ENCODE measurements at places on chromosomes 3 and 15.

DNA sequence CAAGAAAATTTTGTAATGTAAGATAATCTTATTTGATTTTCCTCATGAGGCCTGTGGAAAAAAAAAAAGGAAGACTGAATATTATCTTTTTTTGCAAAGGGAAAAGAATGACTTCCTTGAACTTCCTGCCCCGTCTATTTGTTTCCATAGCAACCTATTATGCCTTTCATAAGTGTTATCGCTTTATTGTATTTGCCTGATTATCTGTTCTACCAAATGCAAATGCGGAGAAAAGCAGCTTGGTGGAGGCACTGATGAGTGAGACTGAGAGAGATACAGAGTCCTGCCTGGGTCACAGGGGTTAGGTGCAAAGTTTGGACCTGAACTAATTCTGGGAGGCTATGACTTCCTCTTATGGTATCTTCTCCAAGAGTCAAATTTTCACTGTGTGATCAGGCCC, 334.0 kb upstream of the KCNMB2 start:
- no peak for DNase-seq

DNA sequence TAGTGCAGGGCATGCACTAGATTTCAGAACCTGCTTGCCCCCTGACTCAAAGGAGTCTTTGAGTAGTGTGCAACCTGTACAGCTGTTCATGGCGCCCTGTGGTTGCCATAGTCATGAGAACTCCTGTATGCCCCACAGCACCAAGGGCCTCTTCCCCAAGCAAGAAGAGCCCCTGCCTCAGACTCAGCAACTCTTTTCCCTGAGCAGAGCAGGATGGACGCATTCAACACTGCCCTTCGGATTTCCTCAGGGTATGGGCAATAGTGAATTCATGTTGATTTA, 89.7 kb upstream of the KLF13 start:
- no peak for DNase-seq

- DNase-seq = no peak
These were observed 344.2 kb upstream of the PPP2R3A start for GRCh38 chr3:135621184-135621920.

GRCh38 chr15:66236806-66237375, 16.7 kb downstream of the MEGF11 start:
- no peak for DNase-seq

GRCh38 chr15:43977072-43977884, 150.5 kb downstream of the WDR76 start:
- DNase-seq = peak; percentile 4
